Stimulated activated CD8-positive, alpha-beta memory T cell treated with anti-CD3 and anti-CD28 coated beads, Interleukin-15, amount 100 ng/mL, for 1 hour (primary cell): ENCODE measurements at places on chromosomes 4 and X.

DNA sequence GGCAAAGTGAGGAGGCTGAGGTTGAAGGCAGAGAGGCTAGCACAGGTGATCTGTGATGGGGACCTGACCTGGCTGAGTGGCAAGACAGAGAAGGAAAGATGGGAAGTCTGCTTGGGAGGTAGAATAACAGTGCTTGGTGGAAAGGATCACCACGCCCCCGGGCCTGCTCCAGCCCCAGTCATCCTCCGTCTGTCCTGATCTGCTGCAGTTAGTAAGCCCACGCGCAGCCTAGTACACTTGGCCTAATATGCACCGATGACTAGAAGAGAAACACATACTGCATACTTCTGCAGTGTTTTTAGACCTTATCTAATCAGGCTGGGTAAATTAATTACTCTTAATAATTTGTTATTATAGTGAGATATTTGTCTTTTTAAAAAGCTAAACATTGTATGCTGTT, 103.7 kb upstream of the KLF3 start:
- no peak for DNase-seq

DNA sequence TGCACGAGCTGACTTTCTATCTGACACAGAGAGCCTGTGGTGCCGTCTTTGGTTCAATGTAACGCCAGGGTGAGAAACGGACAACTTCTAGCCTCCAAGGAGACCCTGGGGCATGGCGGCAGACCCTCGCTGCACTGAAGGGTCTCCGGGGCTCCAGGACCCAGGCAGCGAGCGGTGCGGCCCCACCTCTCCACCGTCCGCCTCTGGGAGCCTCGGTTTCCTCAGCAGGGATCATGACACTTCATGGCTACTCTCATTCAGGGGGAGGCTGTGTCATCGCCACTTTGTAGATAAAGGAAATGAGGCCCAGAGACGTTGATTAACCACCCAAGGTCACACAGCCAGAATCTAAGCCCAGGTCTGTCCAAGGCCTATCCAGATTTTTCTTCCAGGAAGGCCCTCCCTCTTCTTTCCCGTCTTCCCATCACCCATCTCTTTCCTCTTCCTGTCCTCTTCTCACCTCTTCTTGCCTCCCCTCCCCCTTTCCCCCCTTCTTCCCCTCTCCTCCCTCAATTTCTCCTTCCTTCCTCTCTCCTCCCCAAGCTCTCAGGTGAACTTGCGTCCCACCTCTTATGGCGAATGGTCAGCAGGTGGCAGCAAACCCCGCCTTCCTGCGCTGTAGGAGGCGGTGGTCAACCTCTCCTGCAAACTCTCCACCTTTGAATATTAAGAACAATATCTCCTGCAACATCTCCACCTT, 69.3 kb upstream of the HMX1 start:
- no peak for DNase-seq

DNA sequence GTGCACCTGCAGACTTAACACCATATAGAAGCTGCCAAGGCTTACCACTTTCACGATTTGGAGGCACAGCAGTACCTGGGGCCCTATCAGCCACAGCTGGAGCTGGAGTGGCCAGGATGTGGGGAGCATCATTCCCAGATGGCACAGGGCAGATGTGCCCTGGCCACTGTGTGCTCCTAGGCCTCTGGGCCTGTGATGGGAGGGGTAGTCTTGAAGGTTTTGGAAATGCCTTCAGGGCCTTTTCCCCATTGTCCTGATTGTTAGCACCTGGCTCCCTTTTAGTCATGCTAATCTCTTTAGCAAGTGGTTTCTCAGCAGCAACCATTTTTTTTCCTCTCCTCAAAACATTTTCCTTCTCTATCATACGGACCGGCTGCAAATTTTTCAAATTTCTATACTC, 490.2 kb downstream of the RAB28 start:
- no peak for DNase-seq

DNA sequence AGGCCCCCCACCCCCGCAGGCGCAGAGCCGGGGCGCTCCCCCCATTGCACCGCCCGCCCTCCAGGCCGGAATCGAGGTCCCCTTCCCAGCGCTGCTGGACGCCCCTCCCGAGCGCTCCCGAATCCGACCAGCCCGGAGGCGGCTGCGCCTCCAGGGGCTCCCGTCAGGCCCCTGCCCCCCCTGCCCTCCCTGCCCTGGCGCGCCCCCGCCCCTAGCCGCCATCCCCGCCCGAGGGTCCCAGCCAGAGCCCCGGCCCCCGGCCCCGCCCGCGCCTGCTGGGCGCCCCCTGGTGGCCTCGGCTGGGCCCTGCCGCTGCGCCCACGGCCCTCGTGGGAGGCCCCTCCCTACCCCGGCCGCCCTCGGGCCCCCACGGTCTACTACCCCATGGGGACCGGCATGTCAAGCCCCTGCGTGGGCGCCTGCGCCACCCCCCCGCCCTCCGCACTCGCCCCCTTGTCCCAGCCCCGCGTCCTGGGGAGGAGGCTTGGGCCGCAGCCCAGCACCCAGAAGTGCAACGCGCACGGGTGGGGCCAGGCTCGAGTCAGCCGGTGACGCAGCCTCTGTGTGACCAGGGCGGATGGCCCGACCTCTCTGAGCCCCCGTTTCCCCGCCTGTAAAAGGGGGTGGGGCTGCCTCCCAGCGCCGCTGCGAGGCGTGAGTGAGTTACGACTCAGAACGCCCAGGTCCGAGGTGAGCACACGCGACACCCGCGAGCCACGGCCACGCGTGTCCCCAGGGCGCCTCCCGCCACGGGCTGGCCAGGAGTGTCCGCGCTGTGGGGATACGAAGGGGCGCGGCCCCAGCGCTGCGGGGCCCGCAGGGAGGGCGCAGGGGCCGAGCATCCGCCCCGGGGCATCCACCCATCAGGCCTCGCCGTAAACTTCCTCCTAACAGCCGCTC, 104.9 kb downstream of the FAM53A start:
- peak; percentile 47 for DNase-seq

DNA sequence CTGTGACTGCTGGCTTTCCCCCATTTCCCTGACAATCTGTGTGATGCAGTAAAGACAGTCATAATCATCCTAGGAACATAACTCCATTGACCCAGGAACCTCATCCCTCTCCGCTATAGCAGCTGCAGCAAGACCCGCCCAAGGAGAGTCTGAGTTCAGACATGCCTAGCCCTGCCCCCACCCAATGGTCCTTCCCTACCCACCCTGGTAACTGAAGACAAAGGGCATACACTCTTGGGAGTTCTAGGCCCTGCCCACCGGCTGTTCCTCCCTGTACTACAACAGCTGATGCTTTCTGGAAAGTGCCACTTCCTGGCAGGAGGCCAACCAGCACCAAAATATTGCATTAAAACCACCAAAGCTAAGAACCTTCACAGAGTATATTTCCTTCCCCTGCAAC, 1035.6 kb downstream of the C4orf33 start:
- no peak for DNase-seq

DNA sequence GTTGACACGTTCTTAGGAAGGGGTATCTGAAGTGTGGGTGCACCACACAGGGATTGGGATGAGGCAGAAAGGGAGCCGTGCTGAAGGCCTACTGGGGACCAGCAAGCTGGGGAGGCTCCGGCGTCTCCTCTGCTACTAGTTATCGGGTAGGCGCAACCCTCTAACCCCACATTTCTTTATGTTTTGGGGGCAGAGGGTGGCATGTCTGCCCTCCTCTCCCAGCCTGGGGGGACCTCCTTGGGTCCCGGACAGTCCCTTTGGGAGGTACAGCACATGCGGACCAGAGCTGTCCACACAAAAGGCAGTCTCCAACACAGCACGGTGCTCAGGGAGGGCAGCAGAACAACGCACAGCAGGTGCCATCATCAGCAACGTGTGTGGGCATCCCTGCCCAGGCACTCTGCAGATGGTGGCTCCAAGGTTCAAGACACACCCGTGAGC, 33.2 kb downstream of the WDR1 start:
- DNase-seq, result no peak

DNA sequence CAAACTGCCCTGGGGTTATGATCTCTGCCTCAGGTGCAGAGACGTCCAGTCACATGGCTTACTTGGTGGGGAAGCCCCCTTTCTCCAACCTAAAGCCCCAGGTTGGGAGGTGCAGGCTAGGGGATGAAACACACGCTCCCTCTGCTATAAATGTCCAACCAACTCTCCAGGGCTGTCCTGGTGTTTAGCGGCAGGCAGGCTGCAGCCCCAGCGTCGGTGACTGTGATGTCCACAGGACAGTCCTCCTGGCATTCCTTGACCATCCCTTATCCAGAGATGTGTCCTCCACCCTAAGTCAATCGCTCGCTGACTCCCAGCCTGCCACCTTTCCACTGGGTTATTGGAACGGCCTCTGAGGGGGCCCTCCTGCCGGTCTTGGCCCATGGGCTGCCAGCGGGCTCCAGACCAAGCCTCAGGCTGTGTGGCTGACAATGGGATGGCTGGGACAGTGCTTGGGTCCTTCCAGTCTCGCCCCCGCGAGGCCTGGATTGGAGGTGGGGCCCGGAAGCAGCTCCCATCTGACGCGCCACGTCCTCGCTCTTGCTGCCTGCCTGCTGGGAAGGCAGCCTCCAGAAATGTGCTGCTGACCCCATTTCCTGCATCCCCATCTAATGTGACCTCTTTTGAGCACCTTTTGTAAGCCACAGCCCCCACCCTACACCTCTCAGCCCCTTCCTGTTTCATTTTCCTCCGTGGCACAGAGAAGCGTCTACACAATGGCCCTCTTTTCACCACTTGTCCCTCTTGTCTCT, 60.8 kb upstream of the ADRA2C start:
- DNase-seq, result no peak

DNA sequence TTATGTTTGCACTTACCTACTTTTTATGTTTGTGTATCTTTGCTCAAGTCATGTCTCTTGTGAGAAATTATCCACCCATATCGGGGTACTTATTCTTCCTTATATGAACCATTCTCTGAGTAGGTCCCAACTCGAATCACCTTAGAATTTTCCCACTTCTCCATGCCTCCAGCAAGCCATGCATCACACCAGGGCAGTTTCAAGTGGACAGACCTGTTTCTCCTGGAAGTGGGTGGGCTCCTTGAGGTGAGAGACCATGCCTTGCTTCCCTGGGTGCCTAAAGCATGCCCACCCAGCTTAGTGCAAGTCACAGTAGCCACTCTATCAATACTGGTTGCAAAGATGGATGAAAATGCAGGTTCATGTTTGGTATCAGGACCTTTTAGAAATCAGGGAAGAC, 187.2 kb downstream of the KIT start:
- no peak for DNase-seq

GRCh38 chr4:105025263-105026017, 121.2 kb upstream of the TET2 start:
- no peak for DNase-seq

GRCh38 chr4:29009908-29010307, 1710.3 kb upstream of the PCDH7 start:
- no peak for DNase-seq

DNA sequence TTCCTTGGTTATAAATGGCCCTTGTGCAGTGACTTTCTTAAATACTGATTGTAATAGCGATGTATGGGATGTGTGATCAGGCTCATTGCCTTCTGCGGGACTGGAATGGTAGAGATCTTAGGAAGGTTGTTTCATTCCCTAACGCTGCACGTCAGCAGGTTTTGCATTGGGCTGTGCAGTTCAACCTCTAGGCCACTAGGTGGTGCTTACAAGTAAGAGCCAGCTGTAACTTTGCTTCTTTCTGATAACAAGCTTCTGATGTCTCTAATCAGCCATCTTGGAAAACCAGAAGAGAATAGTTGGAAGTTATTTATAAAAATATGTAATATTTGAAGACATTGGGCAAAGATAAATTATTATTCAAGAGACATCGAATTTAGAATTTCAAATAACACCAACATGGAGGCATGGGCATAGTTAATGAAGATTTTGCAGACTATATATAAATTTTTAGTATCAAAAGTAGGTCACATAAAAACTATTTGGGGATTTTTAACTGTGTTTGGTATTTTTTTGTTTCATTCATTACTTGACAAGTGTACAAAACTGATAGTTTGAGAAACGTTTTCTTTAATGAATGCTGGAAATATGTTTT, 339.7 kb upstream of the PCDH7 start:
- DNase-seq, result no peak

- no peak for DNase-seq
Observed at GRCh38 chrX:147537172-147537571, 374.5 kb upstream of the FMR1 start.

- DNase-seq, result no peak
Observed at GRCh38 chr4:183757060-183757459, 98.0 kb downstream of the TRAPPC11 start.

DNA sequence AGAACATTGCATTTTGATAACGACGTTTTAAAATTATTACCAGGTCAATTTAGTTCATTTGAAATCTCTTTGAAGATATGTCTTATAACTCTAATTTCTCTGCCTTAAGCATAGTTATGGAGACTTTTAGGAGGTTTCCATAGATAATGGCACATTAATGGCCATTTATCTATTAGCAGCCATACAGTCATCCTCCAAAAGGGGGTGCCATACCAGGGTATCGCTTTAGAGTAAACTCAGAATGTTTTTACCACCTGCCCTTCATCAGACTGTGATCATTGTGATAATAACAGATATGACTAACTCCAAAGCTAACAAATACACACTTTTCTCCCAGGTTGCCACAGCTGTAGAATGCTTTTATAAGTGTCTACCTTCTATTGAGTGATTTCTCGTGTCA, 461.5 kb downstream of the FSTL5 start:
- DNase-seq, result no peak

DNA sequence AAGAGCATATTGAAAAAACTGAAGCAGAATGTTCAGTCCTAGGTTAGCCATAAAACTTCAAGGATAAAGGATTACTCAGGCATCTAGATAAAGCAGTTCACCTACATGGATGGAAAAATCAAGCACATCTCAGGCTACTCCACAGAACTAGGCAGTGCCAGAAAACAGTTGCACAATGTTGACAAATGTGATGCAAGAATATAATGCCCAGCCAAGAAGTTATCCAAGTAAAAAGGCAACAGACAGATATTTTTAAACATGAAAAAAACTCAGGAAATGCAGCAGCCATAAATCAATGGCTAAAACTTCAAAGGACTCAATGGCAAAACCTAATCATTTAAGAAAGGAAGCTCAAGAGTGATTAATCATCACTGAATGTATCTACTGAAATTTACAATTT, 456.0 kb upstream of the FAM241A start:
- no peak for DNase-seq

DNA sequence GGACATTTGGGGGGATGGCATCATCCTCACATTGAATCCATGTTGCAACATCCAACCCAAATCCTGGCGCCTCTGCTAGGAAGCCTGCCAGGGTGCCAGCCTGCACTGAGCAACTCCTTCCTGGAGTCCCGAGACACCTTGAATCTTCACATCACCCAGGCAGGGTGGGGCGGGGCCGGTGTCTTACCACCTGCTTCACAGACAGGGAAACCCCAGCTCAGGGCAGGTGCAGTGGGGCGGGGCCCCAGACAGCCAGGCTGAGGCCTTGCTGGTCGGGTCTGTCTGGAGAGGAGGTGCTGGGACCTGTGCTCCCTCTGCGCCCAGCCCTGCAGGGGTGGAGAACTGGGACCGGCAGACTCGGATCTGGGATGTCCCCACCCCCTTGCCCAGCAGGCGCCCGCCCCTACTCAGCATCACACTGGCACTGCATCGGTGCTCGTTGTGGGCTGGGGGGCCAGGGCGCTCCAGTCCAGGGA, 31.5 kb upstream of the HTRA3 start:
- no peak for DNase-seq

- no peak for DNase-seq
Observed at GRCh38 chrX:45200741-45201234, at the start of gene DIPK2B. TSS of gene DIPK2B (minus strand) at chrX:45200876. CDS start at chrX:45200826, 50 bp downstream.

- no peak for DNase-seq
Observed at GRCh38 chr4:165299399-165300060, 27.9 kb upstream of the MSMO1 start.
